ENCODE measurements at places on chromosomes 1 and 21.

- no peaks in the 10 kb centered on the region for H3K27me3 ChIP-seq
- H3K27ac ChIP-seq, result no peak overlapping the region
- H3K4me1 ChIP-seq, result no peaks in the 10 kb centered on the region
- no peak overlapping the region for H3K4me3 ChIP-seq
Measured at GRCh38 chr21:39800311-39800710, 55.3 kb downstream of the IGSF5 start.

GRCh38 chr1:112267929-112268328 is 128.1 kb upstream of the CTTNBP2NL start:
- H3K4me3 ChIP-seq, result no peak overlapping the region
- H3K27me3 ChIP-seq, result no peaks in the 10 kb centered on the region
- H3K27ac ChIP-seq, result peak overlapping the region; percentile 62
- no peak for DNase-seq
- H3K36me3 ChIP-seq, result no peaks in the 10 kb centered on the region

- H3K36me3 ChIP-seq, result no peaks in the 10 kb centered on the region
- H3K27me3 ChIP-seq, result no peaks in the 10 kb centered on the region
- H3K4me1 ChIP-seq, result no peaks in the 10 kb centered on the region
- peak within 1 kb of the TSS; percentile 43 for H3K27ac ChIP-seq
Measured at GRCh38 chr1:154154534-154155191, at the start of gene NUP210L. TSS of gene NUP210L (minus strand) at chr1:154155073.

GRCh38 chr1:157086299-157086698 is 13.3 kb downstream of the ETV3L start:
- H3K4me1 ChIP-seq, result no peaks in the 10 kb centered on the region
- no peaks in the 10 kb centered on the region for H3K27me3 ChIP-seq
- no peak for DNase-seq
- no peak overlapping the region for H3K27ac ChIP-seq
- no peaks in the 10 kb centered on the region for H3K36me3 ChIP-seq
- H3K4me3 ChIP-seq, result no peak overlapping the region

- no peaks in the 10 kb centered on the region for H3K4me1 ChIP-seq
- no peak overlapping the region for H3K27ac ChIP-seq
- no peak for DNase-seq
- H3K36me3 ChIP-seq, result peaks cover 10% of the 10 kb centered on the region
Measured at GRCh38 chr1:27290581-27290980, 31.4 kb upstream of the TMEM222 start.
